Psoas muscle (tissue), 8 donors: ENCODE measurements at places on chromosomes 5 and 9. TPM values are rescaled to one million over a fixed set of nuclear protein-coding genes. Genes with fewer than 3 reads are reported as not detected.
A peak's percentile ranks its signal among the peaks of the same experiment; 100 is the strongest.

- no peak for DNase-seq
- no peaks in the 10 kb centered on the region for H3K27me3 ChIP-seq
- no peaks in the 10 kb centered on the region for H3K36me3 ChIP-seq
- no peak overlapping the region for H3K4me3 ChIP-seq
- H3K27ac ChIP-seq = no peak overlapping the region
- H3K4me1 ChIP-seq = no peaks in the 10 kb centered on the region
Measured at GRCh38 chr9:3578786-3579185, 53.0 kb upstream of the RFX3 start.

DNA sequence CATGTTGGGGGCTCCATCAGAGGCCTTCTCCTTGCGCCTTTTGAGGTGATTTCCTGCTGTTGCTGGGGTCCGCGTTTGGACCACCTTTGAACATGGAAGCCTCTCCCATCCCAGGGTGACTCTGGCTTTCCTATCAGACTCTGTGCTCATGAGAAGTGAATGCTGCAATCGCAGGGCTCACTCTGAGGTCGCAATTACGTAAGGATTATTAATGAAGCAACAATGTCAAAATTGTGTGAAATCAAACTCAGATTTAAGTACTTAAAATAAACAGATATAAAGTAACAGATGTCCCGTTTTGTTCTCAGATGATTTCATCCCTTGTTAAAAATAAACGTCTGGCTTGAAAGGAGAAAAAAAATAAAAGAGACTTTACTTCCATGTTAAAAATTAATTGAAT lies 634.2 kb downstream of the BNC2 start:
- H3K4me3 ChIP-seq = no peak overlapping the region
- H3K4me1 ChIP-seq = no peaks in the 10 kb centered on the region
- H3K27me3 ChIP-seq = no peaks in the 10 kb centered on the region
- H3K27ac ChIP-seq = no peak overlapping the region

The FOXD4L6 gene
- not detected for total RNA-seq

GRCh38 chr5:10621832-10622231 lies 58.0 kb downstream of the ANKRD33B start:
- H3K36me3 ChIP-seq = no peaks in the 10 kb centered on the region
- no peaks in the 10 kb centered on the region for H3K4me1 ChIP-seq
- H3K27ac ChIP-seq = no peak overlapping the region
- no peak overlapping the region for H3K4me3 ChIP-seq
- no peaks in the 10 kb centered on the region for H3K27me3 ChIP-seq
- no peak for DNase-seq

DNA sequence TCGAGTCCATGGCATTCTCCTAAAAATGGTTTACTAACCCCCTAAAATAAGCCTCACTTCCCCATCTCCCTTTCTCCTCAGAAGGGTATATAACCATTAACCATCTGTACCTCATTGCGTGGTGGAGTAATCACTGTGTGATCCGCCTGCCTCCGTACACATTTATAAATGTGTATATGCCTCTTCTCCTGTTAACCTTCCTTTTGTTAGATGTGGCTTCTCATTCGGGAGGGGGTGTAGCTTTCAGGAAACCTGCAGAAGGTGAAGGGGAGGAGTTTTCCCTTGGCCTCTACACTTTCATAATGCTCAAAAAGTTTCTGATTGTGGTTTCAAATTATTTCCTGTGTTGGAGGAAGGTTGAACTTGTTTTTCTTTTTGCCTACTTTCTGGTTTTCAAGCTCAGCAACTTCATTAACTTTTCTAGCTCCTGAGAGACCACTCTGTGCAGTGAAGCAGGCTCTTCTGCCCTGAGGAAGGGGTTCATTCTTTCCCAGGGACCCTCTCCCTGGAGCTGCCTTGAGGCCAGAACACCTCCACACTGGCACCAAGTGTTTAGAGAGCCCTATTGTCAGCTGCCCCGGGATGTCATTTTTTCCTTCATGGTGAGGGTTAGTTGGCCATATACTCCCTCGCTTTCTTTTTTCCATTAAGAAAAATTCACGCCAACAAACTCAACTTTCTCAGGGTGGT lies 46.9 kb downstream of the RASGRF2 start:
- DNase-seq = no peak
- no peaks in the 10 kb centered on the region for H3K36me3 ChIP-seq
- peak overlapping the region; percentile 27 for H3K27ac ChIP-seq
- H3K4me3 ChIP-seq = no peak overlapping the region
